GM13977 (cell line): ENCODE measurements at places on chromosomes 3 and 15.

- no peak for DNase-seq
Measured at GRCh38 chr15:40953713-40954074, 423 bp downstream of the CHAC1 start.

DNA sequence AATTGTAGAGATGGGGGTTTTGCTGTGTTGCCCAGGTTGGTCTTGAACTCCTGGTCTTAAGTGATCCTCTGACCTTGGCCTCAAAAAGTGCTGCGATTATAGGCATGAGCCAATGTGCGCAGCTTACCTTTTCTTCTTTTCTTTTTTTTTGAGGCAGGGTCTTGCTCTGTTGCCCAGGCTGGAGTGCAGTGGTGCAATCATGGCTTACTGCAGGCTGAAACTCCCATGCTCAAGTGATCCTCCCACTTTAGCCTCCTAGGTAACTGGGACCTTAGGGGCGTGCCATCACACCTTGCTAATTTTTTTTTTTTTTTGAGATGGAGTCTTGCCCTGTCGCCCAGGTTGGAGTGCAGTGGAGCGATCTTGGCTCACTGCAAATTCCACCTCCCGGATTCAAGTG, 13.0 kb downstream of the RBM6 start:
- no peak for DNase-seq

DNA sequence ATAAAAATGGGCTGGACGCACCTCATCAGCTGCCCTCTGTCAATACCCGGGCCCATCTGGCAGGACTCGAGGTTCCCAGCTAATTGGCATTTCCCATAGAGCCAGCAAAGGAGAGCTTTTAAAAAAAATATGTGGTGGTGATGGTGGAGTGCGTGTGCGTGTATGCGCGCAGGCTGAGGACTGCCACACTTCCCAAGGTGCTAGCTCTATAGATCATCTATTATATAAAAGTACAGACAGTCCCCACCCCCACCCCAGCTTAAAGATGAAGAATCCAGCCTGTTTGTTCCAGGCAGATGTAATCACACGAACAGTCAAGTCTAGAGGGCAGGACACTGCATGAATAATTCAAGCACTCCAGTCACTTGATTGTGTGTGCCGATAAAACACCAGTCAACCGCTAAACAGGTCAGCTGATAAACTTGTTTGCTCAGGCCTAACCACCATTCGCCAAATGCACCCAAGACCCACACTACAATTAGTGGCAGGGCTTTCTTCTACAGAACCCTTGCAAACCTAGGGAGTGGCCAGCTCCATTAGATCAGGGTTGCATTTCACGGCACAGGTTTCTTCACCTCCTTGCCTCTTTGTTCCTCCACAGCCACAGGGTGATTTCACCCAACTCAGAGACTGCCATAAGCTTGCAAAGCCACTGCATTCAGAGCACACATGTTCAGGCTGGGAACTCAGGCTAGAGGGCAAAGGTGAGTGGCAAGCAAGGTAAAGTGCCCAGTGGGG, 5.8 kb downstream of the TLE3 start:
- DNase-seq: no peak

DNA sequence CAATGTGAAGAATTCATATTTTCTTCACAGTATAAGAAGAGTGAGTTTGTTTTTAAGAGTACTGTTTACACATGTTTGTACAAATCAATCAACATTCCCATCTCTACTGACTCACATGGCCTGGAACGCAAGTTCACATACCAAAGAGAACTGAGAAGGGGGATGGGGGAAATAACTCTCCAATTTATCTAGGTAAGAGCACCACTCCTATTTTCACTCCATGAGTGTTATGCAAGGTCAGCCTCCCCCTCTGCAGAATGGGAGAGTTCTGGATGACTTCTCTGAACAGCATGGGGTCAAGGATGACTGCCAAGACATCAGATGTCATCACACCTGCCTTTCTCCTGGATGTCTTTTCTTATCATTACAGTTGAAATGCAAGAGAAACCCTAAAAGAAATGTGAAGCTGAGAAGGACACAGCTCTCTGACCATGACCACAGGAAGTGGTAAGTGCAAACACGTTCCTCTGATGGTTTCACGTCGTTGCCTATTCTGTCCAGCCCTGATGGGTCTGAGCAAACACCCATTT, 95.2 kb downstream of the SEMA6D start:
- peak; percentile 28 for DNase-seq

DNA sequence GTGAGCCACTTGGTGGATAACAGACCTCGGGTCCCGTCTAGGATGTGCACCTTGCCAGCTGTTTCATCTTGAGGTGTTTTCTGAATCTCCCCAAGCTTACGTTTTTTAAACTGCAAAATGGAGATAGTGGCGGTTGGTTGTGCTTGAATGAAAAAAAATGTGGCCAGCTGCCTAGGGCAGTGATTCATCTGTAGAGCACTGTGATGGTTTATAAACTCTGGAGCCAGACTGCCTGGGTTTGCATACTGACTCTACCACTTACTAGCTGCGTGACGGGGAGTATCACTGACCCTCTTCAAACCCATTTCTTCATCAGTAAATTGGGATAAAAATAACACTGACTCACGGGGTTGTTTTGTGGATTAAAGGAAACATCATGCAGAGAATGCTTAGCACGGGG, 159.1 kb downstream of the CHL1 start:
- DNase-seq: no peak

- DNase-seq: no peak
Measured at GRCh38 chr15:32861174-32861573, 143.4 kb downstream of the GREM1 start.

GRCh38 chr15:62547584-62547983, 382.5 kb upstream of the C2CD4B start:
- DNase-seq: no peak

DNA sequence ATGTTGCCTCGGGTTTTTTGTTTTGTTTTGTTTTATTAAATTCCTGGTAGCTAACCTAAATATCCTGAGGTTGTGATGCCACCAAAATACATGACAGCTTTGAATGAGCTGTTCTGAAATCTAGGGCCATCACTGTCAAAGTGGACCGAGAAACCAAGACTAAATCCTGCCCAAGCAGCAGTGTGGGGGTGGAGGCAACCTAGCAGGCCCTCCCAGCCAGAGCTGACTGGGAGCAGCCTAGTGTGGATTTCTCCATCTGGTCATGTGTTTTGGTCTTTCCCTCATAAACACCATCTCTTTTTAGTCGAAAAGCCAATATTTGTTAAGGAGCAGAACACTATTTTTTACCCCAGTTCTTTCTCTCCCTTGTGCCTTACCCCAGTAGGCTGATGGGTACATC, 52.2 kb downstream of the LARS2 start:
- DNase-seq: no peak

GRCh38 chr15:33007303-33007855, 187.1 kb downstream of the FMN1 start:
- DNase-seq: no peak

DNA sequence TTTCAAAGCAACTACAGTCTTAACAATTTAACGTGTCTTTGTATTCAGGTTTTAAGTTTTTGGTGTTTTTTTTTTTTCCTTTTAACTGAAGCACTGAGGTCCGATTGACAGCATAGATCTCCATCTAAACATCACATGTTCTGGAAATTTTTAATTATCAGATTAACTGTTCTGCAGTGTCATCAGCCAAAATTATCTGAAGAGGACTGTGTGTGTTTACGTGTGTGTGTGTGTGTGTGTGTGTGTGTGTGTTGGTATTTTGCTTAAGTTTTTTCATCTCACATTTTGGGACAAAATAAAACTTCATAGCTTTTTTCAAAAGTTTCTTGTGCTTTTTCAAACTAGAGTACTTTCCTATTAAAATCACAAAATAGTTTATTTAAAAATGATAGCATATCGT, 1.8 kb downstream of the PIK3CA start:
- DNase-seq: no peak

GRCh38 chr15:48185529-48185928, 5.9 kb upstream of the CTXN2 start:
- DNase-seq: no peak

- DNase-seq: no peak
Measured at GRCh38 chr3:10516544-10517452, 11.4 kb upstream of the ATP2B2 start.

- peak; percentile 54 for DNase-seq
Measured at GRCh38 chr3:137764001-137764433, at the start of gene SOX14. Gene SOX14 (plus strand): TSS chr3:137764315. CDS start chr3:137764785, 470 bp downstream.

DNA sequence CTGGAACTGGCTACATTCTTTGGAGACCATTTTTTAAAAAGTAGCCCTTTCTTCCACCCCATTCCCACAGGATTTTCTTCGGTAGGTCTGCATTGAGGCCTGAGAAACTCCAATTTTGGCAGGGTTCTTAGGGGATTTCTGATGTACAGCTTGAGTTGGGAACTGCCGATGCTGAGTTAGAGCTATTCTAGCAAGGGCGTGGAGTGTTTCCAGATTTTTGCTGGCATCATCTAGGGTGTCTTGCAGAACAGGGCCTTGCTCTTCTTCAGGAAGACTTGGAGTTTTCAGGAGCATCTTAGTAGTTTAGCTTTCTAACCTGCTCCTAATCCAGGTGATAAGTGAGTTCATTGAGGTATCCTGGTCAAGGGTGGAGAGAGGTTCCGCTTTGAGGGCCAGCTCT, 41.0 kb downstream of the SV2B start:
- no peak for DNase-seq

DNA sequence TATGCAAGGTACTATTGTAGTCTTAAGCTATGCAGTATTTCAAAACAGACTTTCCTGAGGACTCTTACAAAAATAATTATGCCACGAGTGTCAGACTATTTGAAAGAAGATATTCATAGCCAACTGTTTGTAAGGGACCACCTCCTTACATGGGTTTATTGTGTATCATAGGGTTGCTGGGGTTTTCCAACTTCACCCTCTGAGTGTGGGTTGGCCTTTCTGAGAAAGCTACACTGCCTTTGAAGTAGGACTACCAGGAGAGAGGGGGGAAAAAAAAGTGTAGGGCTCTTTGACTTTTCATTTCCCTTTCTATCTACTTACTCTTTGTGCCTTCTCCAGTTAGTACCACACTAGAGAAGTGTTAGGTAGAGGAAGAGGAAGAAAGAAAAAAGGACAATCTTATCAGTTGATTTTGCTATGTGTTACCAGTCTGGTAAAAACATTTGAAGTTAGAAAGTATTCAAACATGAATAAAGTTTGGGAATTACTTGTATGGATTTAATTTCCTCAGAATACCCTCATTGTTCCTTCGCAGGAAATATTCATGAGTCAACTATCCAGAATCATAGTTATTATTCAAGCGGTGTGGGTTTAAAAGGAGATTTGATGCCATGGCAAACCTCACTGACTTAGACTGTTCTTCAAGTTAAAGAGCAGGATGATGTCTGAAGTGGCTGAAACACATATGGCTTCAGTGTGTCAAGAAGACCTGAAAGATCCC, 329.3 kb upstream of the THBS1 start:
- no peak for DNase-seq

- no peak for DNase-seq
Measured at GRCh38 chr3:164845739-164846138, 232.6 kb downstream of the SI start.

DNA sequence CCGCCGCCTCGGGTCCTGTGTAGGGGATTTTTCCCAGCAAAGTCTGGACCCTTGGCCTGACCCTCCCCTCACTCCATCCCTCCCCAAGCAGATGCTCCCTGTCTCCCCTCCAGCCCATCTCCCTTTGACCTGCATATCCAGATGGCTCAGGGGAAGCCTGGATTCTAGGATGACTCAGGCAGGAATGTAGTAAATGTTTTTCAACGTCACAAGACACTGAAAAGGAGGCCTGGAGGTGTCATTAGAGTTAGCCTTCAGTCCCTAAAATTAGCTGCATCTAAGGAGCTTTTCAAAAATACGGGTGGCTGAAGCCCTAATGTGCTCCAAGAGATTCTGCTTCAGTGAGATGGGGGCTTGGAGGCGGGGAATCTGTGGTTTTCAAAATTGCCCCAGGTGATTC, 7.2 kb downstream of the ACAN start:
- no peak for DNase-seq

DNA sequence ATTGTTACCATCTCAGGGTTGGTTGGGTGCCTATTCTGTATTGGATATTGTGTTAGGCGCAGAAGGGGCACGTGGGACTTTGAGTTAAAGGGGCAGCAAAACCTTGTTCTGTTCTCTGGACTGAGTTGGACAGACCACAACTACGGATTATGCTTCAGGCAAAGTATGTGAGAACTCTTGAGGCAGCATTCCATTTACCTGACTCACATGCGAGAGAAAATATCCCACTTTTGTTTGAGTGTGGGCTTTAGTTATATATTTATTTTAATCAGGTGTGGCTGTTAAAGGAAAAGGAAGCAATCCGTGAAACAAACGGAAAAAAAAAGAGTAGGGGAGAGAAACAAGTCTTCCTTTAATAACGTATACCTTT, 627 bp upstream of the PLS1 start:
- DNase-seq: no peak

DNA sequence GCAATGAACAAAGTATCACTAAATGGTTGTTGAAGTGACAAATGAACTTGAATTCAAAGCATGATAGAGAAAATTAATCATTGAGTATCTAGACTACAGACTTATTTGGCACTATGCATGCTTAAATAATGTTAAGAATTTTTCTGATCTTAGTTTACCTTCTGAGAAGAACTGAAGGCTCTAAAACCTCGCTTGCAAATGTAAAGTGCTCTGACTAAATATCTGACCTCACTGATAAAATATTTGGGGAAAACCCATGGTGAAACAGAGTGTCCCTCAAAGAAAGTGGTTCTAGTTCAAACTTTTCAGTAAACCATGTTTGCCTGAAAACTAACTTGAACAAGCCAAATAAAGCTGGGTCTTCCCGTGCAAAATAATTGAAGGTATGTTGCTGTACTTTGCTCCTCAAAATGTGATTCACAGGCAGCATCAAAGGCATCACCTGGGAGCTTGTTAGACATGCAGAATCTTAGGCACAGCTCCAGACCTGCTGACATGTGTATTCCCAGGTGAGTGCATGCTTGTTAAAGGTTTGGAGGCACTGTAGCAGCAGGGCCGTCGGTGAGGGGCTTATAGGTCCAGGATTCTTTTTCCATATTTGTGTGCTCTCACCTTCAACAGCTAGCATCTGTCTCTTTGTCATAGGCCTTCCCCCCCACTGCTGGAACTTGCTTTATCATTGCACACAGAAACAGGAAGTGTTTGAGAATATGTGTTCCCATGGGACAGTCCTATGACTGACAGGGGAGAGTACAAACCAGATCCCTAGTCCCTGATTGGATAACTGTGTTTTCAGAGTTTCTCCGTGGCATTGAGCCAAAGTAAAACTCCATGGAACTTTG, 524.2 kb upstream of the LMCD1 start:
- no peak for DNase-seq

GRCh38 chr3:49725906-49726681, 2.3 kb upstream of the GMPPB start:
- no peak for DNase-seq

DNA sequence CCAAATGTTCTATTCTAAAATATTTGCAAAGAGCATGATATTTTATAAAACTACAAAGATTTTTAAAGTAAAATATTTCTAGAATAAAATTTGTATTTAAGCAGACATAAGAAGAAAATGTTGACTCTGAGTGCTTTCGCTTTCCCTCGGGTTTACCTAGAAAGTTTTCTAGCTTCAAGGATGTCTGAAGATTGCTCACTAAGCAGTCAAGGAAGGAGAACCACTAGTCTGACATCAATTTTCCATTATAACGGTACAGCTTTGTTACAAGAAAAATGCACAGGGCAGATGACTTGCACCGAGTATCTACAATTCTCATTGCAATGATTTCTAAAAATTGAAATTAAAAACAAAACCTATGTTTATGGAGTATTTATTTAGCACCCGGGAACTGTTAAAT, 14.2 kb downstream of the GPR15 start:
- DNase-seq: no peak
